ENCODE measurements at places on chromosomes 5 and 9.

GRCh38 chr5:108681079-108681921, 66.4 kb upstream of the FER start:
- no peak overlapping the region for H3K4me3 ChIP-seq
- no peaks in the 10 kb centered on the region for H3K36me3 ChIP-seq
- H3K27ac ChIP-seq: no peak overlapping the region
- DNase-seq: peak; percentile 78
- peaks cover 7% of the 10 kb centered on the region for H3K27me3 ChIP-seq
- H3K4me1 ChIP-seq: no peaks in the 10 kb centered on the region

DNA sequence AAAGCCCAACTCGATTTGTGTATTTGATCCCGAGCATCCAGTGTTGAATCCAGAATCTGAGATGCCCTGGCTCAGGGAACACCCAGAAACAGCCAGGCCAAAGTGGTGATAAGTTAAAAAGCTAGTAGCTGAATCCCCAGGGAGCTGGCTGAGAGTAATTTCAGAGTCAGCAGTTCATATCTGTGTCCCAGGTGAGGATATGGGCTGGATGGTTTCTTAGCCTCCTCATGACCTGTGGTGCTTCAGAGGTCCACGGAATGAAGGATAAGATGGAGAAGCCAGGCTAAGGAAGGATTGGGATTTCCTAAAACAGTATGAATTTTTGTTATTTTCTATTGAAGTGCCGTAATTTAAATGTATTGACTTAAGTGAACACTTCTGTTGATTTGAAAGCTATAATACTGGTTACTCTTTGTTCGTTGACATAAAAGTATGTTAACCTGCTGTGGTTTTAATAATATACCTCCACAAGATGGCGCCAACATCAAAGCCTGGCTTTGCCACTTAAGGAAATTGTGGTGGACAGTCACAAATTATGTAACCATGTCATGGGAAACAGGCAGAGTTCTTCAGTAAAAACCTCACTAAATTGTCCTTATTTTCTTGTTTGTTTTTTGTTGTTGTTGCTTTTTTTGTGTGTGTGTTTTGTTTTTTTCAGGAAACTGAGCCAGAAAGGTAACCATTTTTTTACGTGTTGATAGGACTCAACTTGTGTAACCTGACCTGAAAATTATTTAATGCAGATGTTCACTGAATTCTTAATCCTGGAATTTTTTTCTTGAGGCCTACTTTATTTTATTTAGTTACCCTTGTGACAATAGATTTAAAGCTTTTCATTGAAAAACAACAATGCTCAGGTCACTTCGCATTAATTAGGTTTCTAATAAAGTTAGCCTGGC, 11.4 kb downstream of the MTAP start:
- H3K27me3 ChIP-seq: no peaks in the 10 kb centered on the region
- no peak overlapping the region for H3K27ac ChIP-seq
- no peak overlapping the region for H3K4me3 ChIP-seq

- peak; percentile 61 for DNase-seq
- no peaks in the 10 kb centered on the region for H3K36me3 ChIP-seq
- H3K4me1 ChIP-seq: peaks cover 14% of the 10 kb centered on the region
- peak overlapping the region; percentile 95 for H3K27ac ChIP-seq
Observed at GRCh38 chr9:99103901-99104458, 933 bp upstream of the TGFBR1 start.

DNA sequence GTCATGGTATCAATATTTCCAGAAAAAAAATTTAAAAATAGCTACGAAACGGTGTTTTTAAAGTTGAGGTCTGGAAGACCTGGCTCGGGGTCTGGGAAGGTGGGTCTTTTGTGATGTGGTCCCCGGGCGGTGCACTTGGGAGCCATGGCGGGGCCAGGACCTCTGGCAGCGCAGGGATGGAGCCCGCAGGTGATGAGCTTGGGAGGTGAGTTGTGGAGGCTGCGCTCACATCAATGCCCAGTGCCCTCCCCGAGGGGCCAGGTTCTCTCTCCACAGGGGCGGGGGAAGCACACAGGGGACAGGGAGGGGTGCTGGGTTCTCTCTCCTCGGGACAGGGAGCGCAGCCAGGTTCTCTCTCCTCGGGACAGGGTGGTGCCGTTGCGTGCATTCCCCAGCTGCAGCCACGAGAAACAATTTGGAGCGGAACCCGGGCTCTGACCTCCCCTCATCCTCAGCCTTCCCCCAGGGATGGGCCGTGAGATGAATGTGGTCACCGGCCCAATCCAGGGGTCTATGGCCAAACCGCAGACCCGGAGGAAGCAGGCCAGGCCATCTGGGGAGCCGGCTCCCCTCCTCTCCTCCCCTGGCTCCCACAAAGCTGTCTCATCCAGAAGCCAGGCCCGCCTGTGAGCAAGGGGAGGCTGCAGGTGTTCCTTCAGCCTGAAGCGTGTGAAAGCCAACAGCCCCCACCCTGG, 25.8 kb downstream of the DBH start:
- H3K27me3 ChIP-seq: peaks cover 13% of the 10 kb centered on the region
- 0 out of 2 replicates have a peak, but pooled peaks cover 1% of the 10 kb centered on the region for H3K4me1 ChIP-seq
- H3K27ac ChIP-seq: no peak overlapping the region

GRCh38 chr5:148938522-148938882, 112.1 kb downstream of the ADRB2 start:
- H3K27ac ChIP-seq: no peak overlapping the region
- H3K36me3 ChIP-seq: no peaks in the 10 kb centered on the region
- no peaks in the 10 kb centered on the region for H3K4me1 ChIP-seq
- no peak overlapping the region for H3K4me3 ChIP-seq
- no peak for DNase-seq

GRCh38 chr5:123344816-123345426, 78.3 kb downstream of the CEP120 start:
- H3K36me3 ChIP-seq: peaks cover 3% of the 10 kb centered on the region
- DNase-seq: peak; percentile 52
- no peak overlapping the region for H3K4me3 ChIP-seq
- no peaks in the 10 kb centered on the region for H3K27me3 ChIP-seq
- no peaks in the 10 kb centered on the region for H3K4me1 ChIP-seq
- no peak overlapping the region for H3K27ac ChIP-seq

GRCh38 chr5:32261198-32261597, 51.5 kb downstream of the MTMR12 start:
- 0 out of 2 replicates have a peak, but pooled peaks cover 1% of the 10 kb centered on the region for H3K4me1 ChIP-seq
- no peak for DNase-seq
- peaks cover 9% of the 10 kb centered on the region for H3K36me3 ChIP-seq
- no peaks in the 10 kb centered on the region for H3K27me3 ChIP-seq
- H3K27ac ChIP-seq: no peak overlapping the region

DNA sequence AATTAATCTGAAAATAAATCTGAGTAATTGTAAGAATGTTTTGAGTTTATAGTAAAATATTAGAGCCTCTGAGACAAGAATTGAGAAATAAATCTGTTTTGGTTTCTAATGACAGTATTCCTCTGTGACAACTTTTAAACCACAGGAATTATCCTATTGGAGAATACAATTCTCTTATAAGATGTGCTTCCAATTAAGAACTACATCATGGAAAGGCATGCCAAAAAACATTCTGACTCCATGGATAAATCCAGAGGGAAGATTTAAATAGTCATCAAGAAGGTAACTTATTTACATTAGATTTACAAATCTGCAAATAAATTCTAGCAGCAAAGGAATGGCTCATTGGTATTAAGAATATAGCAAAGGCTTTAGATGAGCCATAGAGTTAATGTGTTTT, 178.3 kb upstream of the ACOT12 start:
- H3K27ac ChIP-seq: no peak overlapping the region
- no peaks in the 10 kb centered on the region for H3K4me1 ChIP-seq
- no peak for DNase-seq
- no peak overlapping the region for H3K4me3 ChIP-seq
- H3K27me3 ChIP-seq: no peaks in the 10 kb centered on the region
- no peaks in the 10 kb centered on the region for H3K36me3 ChIP-seq

GRCh38 chr9:14281136-14281795, 32.7 kb downstream of the NFIB start:
- DNase-seq: no peak
- H3K27me3 ChIP-seq: peaks cover 3% of the 10 kb centered on the region
- H3K36me3 ChIP-seq: no peaks in the 10 kb centered on the region
- peaks cover 5% of the 10 kb centered on the region for H3K4me1 ChIP-seq

DNA sequence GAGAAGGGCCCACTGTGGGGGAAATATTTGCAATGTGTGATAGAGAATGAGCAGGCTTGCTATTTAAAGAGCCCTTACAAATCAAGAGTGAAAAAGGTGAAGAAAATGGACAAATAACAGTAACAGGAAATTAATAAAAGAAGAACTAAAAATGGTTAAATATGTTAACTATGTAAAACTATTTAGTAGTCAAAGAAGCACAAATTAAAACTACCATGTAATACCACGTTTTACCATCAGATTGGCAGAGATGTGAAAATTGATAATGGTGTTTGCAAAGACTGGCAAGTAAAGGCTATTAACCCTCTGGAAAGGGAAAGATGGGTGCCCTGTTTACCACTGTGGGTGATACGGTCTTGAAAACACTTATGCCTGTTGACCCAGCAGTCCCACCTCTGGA, 23.2 kb upstream of the GRHPR start:
- no peaks in the 10 kb centered on the region for H3K36me3 ChIP-seq
- H3K27me3 ChIP-seq: peaks cover 9% of the 10 kb centered on the region
- no peak overlapping the region for H3K4me3 ChIP-seq
- no peak for DNase-seq
- H3K4me1 ChIP-seq: no peaks in the 10 kb centered on the region
- H3K27ac ChIP-seq: no peak overlapping the region

GRCh38 chr5:74530326-74531050, 110.0 kb downstream of the ENC1 start:
- no peaks in the 10 kb centered on the region for H3K36me3 ChIP-seq
- H3K4me3 ChIP-seq: no peak overlapping the region
- peak; percentile 47 for DNase-seq
- H3K27me3 ChIP-seq: peaks cover 6% of the 10 kb centered on the region
- H3K4me1 ChIP-seq: no peaks in the 10 kb centered on the region

GRCh38 chr9:133813749-133814585, 75.8 kb upstream of the SARDH start:
- H3K4me3 ChIP-seq: no peak overlapping the region
- H3K4me1 ChIP-seq: no peaks in the 10 kb centered on the region
- H3K36me3 ChIP-seq: peaks cover 6% of the 10 kb centered on the region
- no peak overlapping the region for H3K27ac ChIP-seq
- H3K27me3 ChIP-seq: no peaks in the 10 kb centered on the region

DNA sequence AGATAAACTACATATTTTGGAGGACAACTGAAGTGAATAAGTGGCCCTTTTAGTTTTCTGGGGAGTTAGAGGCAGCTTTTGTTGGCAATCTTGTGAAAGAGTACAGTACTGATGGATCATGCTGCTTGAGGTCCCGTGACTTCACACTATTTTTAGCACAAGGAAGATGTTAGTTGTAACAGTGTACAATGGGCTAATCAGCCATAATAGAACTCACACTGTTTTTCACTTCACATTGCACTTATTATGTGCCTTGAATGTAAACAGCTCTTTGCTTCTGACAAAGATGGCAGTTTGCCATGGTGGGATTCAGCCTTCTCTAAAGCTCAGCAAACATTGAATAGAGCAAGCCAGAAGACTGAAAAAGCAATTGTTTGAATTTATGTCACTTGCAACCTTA, 176.7 kb upstream of the ZNF608 start:
- H3K4me3 ChIP-seq: no peak overlapping the region
- no peak overlapping the region for H3K27ac ChIP-seq
- no peaks in the 10 kb centered on the region for H3K4me1 ChIP-seq
- H3K27me3 ChIP-seq: no peaks in the 10 kb centered on the region
- DNase-seq: peak; percentile 24

GRCh38 chr9:95936579-95937075, 61.1 kb downstream of the ERCC6L2 start:
- no peak overlapping the region for H3K4me3 ChIP-seq
- H3K36me3 ChIP-seq: peaks cover 14% of the 10 kb centered on the region
- no peak overlapping the region for H3K27ac ChIP-seq
- H3K27me3 ChIP-seq: no peaks in the 10 kb centered on the region
- peaks cover 4% of the 10 kb centered on the region for H3K4me1 ChIP-seq
- no peak for DNase-seq

DNA sequence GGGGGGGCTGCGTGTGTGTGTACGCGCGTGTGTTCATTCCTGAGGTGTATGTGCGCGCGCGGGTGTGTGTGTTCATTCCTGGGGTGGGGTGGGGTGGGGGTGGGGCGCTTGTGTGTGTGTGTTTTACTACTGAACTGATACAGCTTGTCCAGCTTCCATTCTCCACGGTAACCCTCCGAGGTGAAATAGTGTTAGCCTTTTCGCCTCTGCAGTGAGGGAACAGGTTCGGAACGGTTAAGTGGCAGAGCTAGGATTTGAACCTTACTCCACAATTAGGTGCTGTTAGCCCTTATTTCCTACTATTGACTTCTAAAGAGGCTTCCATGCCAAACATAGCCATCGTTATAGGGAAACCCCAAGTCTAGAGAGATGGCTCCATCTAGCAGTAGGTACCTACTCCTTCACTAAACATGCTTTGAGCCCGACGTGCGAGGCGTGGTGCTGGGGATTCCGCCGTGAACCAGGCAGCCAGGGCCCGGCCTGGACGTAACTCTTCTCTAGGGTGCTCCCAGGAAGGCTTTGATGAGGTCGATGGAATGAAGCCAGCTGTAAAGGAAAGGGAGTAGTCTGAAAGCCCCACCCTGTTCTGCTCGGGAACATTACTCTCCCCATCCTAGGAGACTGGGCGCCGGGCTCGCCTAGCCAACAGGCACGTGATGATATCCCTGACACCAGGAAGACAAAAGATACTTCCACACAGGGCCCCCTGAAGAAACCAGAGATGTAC, 782 bp upstream of the SKP1 start:
- H3K27me3 ChIP-seq: no peaks in the 10 kb centered on the region
- peak overlapping the region; percentile 92 for H3K4me3 ChIP-seq
- H3K4me1 ChIP-seq: no peaks in the 10 kb centered on the region
- peak overlapping the region; percentile 93 for H3K27ac ChIP-seq

GRCh38 chr5:140346348-140347221, at the start of gene HBEGF:
TSS of gene HBEGF (minus strand) at chr5:140346603. CDS start at chr5:140346328, 275 bp downstream.
- peak; percentile 63 for DNase-seq
- H3K4me1 ChIP-seq: peaks cover 11% of the 10 kb centered on the region
- peaks cover 5% of the 10 kb centered on the region for H3K36me3 ChIP-seq
- peak within 1 kb of the TSS; percentile 22 for H3K27ac ChIP-seq

DNA sequence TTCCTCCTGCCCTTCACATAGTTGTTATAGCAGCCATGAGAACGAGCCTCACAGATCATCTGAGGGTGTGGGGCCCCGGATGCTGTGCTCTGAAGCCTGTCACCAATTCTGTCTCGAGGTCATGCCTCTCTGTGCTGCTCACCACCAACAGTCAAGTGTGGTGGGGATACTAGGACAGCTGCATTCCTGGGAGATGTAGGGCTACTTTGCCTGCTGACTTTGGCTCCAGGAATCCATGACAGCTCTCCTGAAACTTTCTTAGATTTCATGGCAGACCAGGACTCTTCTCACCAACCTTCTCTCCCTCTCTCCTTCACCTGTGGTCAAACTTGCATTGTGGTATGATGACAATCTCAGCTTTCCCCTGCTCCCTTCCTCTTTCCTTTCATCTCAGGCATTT, 395.9 kb downstream of the PSAT1 start:
- H3K4me3 ChIP-seq: no peak overlapping the region
- no peaks in the 10 kb centered on the region for H3K36me3 ChIP-seq
- no peak overlapping the region for H3K27ac ChIP-seq

- H3K36me3 ChIP-seq: no peaks in the 10 kb centered on the region
- H3K4me3 ChIP-seq: no peak overlapping the region
- no peaks in the 10 kb centered on the region for H3K27me3 ChIP-seq
- peak; percentile 41 for DNase-seq
Observed at GRCh38 chr5:75623846-75624245, 12.6 kb downstream of the ANKDD1B start.

GRCh38 chr5:33558489-33558888, 117.7 kb downstream of the TARS1 start:
- DNase-seq: no peak
- peaks cover 4% of the 10 kb centered on the region for H3K4me1 ChIP-seq
- peaks cover 2% of the 10 kb centered on the region for H3K36me3 ChIP-seq
- no peak overlapping the region for H3K4me3 ChIP-seq

Measured in IMR-90 (cell line).